ENCODE measurements at places on chromosomes 6 and 20. TPM values are rescaled to one million over a fixed set of nuclear protein-coding genes. Genes with fewer than 3 reads are reported as not detected.
A peak's percentile ranks its signal among the peaks of the same experiment; 100 is the strongest.

- DNase-seq, result no peak
Measured at GRCh38 chr6:164792666-164793065, 516.7 kb downstream of the C6orf118 start.

DNA sequence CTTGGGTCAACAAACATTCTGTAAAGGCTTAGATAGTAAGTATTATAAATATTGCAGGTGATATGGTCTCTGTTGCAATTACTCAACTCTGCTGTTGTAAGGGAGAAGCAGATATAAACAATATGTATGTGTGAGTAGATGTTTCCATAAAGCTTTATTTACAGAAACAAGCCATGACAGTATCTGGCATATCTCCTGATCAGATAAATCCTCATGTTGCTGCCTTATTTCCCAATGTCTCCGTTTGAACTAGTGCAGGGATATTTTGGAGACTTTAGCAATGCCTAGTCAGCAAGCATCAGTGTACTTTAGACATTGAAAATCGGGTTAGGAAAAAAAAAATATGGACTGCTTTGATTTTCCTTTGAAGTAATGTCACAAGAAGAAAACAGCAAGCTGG, 96.1 kb downstream of the LAMA2 start:
- no peak for DNase-seq

DNA sequence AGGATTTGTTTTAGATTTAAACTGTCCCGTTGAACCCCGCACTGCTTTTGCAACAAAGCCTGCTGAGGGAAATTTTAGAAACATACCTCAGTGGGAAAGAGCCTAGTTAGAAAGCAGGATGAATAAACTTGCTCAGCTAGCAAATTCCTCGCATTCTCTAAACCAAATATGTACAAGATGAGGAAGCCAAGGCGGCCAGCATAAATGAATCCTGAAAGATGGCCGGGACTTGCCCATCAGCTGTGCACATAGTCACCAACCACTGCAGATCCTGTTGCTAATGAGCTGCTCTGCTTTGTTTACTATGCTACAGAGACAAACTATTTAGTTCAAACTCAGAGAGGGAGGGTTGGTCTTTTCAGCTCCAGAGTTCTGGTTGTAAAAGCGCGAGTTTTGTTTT, 49.0 kb downstream of the TMEM170B start:
- DNase-seq, result no peak

DNA sequence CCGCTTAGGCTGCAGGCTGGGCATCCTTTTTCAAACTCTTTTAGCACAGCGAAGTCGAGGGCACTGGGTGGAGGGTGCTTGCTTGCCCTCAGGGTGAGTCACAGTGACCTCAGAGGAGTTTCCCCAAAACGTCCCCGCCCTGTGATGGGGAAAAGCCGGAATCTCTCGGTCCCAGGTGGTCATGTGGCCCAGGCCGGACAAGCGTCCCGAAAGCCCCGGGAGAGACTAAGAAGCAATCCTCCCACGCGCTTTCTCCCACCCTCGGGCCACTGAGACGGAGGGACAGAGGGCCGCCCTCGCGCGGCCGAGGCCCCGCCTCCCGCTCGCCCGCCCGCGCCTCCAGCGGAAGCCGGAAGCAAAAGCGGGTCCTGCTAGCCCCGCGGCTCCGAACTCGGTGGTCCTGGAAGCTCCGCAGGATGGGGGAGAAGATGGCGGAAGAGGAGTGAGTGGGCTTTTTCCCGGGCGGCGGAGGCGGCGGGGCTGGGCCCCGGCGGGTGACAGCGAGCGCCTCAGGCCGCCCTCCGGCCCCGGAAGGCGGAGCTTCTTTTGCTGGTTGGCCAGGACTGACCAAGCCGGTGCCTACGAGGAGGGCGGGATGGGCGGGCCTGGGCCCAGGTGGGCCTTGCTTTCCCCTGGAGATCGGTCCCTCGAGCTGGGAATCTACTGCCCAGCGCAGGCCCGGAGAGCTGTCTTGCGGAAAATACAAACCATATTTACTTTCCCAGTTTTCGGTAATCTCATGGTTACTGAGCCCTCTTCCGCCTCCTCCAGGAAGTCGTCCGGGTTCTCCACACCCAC, at the start of gene SLC9A8:
Gene SLC9A8 (plus strand): TSS at position 322 of the 798 bp plus-strand sequence. CDS start 95 bp downstream, at position 417.
- peak; percentile 85 for DNase-seq

GRCh38 chr20:51426718-51427650, 115.5 kb downstream of the NFATC2 start:
- DNase-seq, result no peak

- no peak for DNase-seq
Measured at GRCh38 chr6:73375216-73375615, 5.5 kb upstream of the OOEP start.

GRCh38 chr20:5434116-5434515, 117.4 kb upstream of the PROKR2 start:
- DNase-seq, result no peak

GRCh38 chr6:97841763-97842162, 558.7 kb upstream of the MMS22L start:
- no peak for DNase-seq

- DNase-seq, result no peak
Measured at GRCh38 chr6:166613027-166613426, 14.0 kb downstream of the RPS6KA2 start.

- no peak for DNase-seq
Measured at GRCh38 chr6:155830531-155830930, 374.9 kb upstream of the NOX3 start.

DNA sequence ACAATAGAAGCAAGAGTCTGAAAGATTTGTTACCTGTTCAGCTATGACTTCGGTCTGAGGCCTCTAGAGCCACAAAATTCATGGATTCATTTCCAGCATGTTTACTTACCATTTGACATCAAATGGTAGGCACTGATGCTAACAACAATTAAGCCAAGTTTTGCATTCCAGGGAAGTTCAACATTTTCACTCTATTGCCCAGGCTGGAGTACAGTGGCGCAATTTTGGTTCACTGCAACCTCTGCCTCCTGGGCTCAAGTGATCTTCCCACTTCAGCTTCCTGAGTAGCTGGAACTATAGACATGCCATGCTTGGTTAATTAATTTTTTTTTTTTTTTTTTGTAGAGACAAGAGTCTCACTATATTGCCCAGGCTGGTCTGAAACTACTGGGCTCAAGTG, 114.1 kb upstream of the SGK1 start:
- DNase-seq, result no peak

DNA sequence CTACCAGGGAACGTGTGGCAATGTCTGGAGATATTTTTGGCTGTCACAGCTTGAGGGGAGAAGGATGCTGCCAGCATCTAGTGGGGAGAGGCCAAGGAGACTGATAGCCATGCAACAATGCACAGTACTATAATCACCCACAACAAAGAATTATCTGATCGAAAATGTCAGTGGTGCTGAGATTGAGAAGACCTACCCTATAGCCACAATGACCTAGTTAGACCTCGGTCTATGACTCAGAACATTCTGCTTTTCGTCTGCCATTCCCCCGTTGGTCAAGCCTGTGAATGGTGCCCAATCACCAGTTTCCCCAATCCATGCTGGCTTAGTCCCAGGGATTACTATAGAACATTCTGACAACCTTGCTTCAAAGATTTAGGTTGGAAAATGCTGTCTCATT, 93.5 kb downstream of the TMEM200A start:
- no peak for DNase-seq

DNA sequence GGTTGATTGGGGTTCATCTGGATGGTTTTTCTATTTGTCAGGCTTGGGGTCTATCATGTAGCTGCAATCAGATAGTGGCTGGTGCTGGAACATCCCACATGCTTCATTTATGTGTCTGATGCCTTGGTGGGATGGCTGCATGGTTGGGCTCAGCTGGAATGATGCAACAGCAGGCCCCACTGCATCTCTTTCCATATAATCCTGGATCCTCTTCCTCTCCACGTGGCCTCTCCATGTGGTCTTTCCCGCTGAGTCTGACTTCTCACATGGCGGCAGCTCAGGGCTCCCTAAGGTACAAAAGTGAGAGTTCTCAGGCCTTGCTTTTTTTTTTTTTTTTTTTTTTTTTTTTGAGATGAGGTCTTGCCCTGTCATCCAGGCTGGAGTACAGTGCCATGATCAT, 65.0 kb upstream of the SUPT3H start:
- DNase-seq, result no peak

- DNase-seq, result no peak
Measured at GRCh38 chr20:4887586-4887985, 113.7 kb downstream of the SLC23A2 start.

DNA sequence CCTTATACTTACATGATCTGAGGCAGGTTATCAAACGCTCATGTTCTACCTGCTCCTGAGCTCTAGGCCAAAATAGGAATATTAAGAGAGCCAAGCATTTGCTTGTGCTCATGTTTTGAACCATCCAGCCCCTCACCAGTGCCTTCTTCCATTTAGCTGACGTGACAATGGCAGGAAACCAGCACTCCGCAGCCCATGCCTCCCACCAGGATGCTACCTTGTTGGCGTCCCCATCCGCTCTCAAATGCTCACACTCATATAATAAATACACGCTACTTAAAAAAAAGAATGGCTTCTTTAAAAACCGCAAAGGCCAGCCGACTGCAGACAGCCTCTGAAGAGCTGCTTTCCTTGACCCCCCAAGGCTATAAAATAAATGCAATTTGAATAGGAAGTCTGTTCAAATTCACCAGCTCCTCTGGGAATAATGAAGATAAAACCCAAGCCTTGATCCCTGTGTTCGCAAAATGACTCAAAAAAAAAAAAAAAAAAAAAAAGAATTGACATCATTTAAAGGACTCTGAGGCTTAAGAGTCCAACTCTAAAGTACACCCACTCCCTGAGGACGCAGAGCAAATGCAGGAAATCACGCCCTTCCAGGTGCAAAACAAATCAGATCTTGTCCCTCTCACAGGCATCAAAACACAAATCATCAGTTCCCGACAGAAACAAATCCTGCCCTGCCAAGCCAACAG, 29.0 kb downstream of the RNASET2 start:
- DNase-seq, result no peak

GRCh38 chr20:226958-227357, at the start of gene DEFB129:
Gene DEFB129, plus strand, starts transcription at chr20:227258. Its CDS starts 31 bp downstream, at chr20:227289.
- DNase-seq, result no peak

GRCh38 chr6:52994031-52994838, 849 bp downstream of the GSTA4 start:
- DNase-seq, result no peak

- DNase-seq, result no peak
Measured at GRCh38 chr6:46010771-46011170, 4.9 kb downstream of the CLIC5 start.

DNA sequence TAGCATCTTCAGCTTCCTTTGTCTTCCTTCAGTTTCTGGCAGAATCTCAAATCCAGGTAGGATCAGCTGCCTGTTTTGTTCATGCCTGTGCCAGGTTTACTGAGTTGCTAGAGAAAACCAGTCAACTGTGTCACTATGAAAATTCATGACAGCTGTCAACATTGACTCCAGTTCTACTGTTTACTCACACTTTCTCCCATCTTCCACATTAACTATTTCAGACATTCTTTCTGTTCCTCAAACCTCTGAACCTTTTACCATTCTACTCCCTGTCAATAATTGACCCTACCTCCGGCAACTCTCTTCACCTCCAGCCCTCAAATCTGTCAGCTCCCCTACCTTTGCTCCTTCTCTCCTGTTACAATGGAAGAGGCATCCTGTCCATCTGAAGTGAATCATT, 8.5 kb downstream of the ENPP4 start:
- DNase-seq, result no peak

DNA sequence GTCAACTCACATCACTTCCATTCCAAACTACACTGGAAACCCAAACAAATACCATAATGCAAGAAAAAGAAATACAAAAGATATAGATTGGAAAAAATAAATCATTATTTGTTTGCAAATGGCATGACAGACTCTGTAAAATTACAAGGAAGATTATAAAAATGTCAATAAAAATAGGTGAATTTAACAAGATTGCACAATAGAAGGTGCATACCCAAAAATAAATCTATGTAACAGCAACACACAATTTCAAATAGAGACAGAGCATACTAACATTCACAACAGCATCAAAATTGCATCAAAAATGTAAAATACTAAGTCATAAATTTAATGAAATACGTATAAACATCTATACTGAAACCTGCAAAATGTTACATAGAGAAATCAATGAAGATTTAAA, 1140.0 kb upstream of the GJE1 start:
- DNase-seq, result no peak

- no peak for DNase-seq
Measured at GRCh38 chr6:10690651-10691445, 3.6 kb downstream of the C6orf52 start.

DNA sequence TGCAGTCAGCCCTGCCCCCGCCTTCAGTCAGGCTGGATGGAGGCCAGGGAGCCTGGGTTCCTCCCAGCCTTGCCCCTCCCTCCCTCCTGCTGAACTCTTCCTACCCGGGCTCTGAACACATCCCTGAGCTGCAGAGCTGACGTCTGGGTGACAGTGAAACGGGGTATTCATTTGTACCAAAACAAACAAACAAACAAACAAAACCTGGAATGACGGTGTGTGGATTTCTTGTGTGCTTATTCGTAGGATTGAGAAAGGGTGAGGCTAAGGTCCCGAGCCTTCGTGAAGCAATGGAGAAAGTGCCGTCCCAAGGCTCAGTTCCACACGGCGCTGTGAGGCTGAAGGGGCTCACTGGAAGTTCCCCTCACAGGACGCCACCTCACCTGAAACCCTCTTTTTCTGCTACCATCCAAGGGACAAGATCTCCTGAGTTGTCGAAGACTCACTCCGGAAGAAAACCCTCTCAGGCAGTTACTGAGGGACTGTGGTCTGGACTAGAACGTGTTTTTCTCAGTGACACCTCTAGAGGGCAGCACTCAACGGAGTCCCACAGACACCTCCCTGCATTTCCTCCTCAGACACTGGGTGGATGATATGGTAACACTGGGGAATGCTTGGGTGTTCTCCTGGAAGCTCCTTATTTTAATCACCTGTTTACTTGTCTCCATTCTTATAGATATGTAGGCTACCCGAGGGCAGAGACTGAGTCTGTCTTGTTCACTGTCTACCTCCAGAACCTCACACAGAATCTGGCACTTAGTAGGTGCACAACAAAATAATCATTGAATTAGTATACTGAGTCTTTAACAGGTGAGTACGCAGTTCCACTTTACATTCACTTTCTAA, 27.3 kb downstream of the GSTA3 start:
- no peak for DNase-seq

The POLR1C gene
- 39.5 TPM for total RNA-seq

The SAPCD1 gene
- 11.6 TPM for total RNA-seq

The ZSCAN31 gene
- total RNA-seq, result 5.8 TPM

The PCMTD2 gene
- 111 TPM for total RNA-seq

The KIFC1 gene
- total RNA-seq, result 30.1 TPM

The OR2B6 gene
- not detected for total RNA-seq

The TMEM244 gene
- total RNA-seq, result not detected

The ECT2L gene
- 0.40 TPM for total RNA-seq

The PPP1R16B gene
- total RNA-seq, result not detected

The PROKR2 gene
- total RNA-seq, result 2.3 TPM

The CUL7 gene
- 90.6 TPM for total RNA-seq

The ATP6V1G2 gene
- 2.5 TPM for total RNA-seq

The FERMT1 gene
- 24.7 TPM for total RNA-seq

The TBXT gene
- not detected for total RNA-seq

The SLC32A1 gene
- not detected for total RNA-seq

The LAMA5 gene
- total RNA-seq, result 618 TPM

The PLN gene
- total RNA-seq, result 0.20 TPM

The XKR7 gene
- 0.29 TPM for total RNA-seq

The EZR gene
- 208 TPM for total RNA-seq

The SSTR4 gene
- total RNA-seq, result not detected

The FOXC1 gene
- total RNA-seq, result 52.2 TPM
